ENCODE measurements at places on chromosomes 16 and 17.

- DNase-seq, result no peak
Observed at GRCh38 chr17:81964081-81964849, 3.3 kb upstream of the NOTUM start.

GRCh38 chr16:86074651-86075487, 175.9 kb downstream of the IRF8 start:
- DNase-seq, result no peak

- no peak for DNase-seq
Observed at GRCh38 chr16:50733468-50733867, 8.4 kb upstream of the CYLD start.

DNA sequence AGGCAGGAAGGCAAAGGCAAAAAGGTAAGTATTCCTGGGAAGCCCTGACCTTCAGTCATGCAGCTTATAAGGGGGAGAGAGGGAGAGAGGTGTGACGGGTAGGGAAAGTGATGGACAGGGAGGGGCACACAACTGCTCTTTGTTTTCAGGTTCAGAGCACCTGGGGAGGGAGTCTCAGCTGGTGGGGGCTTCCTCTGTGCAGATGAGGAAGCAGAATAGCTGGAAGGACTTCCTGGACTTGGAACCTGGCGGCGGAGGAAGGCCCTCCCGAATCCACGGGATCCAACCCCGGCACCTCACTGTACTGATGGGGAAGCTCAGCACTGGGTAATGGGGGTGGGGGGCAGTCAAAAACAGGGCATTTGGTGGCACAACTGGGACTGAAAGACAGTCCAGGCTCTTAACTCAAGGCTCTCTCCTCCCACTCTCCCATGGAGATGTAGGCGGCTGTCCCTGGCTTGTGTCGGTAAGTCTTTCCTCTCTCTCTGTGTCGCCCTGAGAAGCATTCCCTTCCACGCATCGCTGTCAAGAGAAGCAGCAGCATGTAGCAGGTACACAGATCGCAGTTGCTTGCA, 11.9 kb upstream of the PITPNM3 start:
- no peak for DNase-seq

GRCh38 chr16:19524356-19524615, 544 bp downstream of the CCP110 start:
- DNase-seq, result no peak

DNA sequence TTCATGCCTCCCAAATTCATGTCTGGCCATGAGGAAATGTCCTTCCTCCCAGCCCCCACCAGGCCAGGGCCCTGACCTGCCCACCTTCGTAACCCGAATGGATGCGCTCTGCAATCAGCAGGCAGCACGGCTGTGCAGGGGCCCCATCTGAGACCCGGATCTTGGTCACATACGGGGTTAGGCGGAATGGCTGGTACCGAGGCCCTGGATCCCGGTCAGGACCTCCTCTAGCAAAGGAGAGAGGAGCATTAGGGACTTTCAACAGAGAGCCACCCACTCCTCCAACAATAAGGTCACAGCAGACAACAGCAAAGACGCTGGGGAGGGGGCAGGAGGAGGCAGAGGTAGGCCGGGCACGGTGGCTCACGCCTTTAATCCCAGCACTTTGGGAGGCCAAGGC, 3.6 kb downstream of the PER1 start:
- DNase-seq, result no peak

DNA sequence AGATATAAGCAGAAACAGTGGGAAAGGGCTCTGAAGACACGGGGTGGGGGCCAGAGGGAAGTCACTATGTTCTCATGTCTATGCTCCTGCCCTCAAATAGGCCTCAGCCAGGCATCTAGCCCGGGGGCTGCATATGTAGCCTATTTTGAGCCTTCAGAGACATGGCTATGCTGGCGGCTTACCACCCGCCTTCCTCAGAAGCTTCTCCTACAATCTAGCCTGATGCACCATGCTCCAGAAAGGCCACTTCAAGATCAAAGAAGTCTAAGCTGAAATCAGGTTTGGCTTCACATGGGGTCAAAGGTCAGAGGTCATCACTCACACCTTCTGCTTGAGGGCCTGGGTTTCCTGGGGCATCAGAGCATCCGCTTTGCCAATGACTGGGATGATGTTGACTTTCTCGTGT, 1.6 kb downstream of the SEPTIN1 start:
- DNase-seq, result no peak

GRCh38 chr16:57240851-57241250, 4.2 kb upstream of the ARL2BP start:
- no peak for DNase-seq

DNA sequence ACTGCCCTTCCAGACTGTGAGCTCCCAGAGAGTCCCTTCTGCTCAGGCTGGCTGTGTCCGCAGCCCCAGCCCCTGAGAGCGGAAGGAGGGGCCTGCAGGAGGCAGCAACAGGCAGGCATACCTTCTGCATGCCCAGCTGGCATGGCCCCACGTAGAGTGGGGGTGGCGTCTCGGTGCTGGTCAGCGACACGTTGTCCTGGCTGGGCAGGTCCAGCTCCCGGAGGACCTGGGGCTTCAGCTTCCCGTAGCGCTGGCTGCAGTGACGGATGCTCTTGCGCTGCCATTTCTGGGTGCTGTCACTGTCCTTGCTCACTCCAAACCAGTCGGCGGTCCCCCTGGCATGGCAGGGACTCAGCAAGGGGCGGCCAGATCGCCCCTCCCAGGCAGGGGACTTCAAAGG, 9.0 kb downstream of the RHBDF1 start:
- no peak for DNase-seq

DNA sequence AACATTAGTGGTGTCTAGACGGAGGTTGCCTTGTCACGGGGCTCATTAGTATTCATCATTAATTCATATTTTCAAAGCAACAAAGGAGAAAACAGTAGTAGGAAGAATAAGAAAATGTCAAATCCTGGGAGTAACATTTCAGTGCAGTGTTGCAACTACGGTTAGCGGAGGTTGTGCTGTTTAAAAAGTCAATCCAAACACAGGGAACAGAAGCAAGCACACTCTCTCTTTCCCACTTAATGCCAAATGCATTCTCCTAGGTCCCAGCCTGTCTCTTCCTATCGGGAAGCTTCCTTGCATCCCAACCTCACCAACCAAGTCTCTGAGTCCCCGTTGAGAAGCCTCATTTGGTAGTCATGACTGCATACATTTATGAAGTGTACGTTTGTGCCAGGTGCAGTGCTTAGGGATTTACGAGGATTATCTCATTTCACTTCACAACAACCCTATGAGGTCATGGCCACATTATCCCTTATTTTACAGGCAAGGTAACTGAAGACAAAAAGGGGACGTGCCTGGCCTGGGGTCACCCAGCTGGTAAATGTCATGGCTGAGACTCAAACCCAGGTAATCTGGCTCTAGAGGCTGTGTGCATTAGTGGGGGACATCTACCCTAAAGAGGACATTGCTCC, 283.6 kb upstream of the SALL1 start:
- DNase-seq, result no peak

DNA sequence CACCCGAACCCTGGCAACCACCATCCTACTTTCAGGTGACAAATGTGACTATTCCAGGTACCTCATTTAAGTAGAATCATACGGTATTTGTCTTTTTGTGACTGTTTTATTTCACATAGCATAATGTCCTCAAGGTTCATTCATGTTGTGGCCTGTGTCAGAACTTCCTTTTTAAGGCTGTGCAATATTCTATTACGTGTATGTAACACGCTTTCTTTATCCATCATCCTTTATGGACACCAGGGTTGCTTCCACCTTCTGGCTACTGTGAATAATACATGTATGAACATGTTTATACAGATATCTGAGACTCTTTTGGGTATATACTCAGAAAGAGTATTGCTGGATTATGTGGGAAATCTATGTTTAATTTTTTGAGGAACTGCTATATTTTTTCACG, 28.7 kb upstream of the RSL1D1 start:
- DNase-seq, result no peak

DNA sequence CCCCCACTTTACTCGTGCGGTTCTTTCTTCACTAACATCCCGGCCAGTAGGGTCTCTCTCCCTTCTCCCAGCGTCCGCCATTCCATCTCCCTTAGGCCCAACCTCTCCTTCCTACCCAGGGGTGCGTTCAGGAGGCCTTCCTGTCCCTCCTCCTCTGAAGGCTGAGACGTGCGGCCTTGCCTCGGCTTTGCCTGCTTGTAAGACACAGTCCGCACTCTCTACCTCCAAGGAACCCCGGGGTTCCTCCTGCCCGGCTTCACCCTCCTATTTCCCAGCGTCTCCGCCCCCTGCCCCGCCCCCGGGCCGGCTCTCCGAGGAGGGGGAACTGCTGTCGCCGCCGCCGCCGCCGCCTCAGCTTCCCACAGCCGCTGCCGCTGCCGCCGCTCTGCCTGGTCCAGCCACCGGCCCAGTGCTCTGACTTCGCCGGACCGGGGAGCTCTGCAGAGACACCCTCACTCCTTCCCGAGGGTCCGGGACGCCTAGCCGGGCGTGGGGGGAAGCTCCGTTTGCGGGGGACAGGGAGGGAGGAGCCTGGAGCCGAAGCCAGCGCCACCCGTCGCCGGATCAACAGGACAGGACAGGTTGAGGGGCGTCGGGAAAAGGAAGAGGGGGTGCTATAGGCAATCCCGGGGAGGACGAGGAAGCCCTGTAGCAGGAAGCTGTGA, 1.2 kb upstream of the FGF11 start:
- peak; percentile 51 for DNase-seq

DNA sequence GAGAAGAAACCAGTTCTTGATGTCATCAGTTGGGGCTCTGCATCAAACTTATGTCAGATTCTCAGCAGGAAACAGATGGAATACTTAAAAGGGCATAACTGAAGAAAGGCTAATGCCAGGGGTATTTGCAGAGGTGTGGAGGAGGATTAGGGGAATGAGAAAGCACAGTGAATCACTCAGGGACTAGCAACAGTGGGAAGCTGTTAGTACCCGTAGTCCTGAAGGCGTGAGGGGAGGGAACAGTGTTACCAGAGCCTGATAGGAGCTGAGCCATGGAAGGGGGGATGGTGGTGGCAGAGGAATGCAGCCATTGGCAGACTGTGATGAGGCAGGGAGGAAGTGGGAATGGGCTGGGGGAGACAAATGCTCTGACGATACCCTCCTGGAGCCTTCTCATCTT, 162.3 kb downstream of the UTP18 start:
- no peak for DNase-seq

DNA sequence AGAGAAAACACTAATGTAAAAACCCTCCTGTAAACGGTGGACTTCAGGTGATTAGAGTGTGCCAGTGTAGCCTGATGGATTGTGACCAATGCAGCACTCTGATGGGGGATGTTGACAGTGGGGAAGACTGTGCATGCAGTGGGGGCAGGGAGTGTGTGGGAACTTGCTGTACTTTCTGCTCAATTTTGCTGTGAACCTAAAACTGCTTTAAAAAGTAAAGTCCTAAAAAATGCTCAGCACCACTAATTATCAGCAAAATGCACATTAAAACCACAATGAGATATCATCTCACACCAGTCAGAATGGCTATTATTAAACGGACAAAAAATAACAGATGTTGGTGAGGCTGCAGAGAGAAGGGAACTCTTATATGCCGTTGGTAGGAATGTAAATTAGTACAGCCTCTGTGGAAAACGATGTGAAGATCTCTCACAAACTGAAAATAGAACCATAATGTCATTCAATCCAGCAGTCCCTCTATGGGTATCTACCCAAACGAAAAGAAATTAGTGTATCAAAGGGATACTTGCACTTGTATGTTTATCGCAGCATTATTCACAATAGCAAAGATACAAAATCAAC, 9.7 kb upstream of the ULK2 start:
- no peak for DNase-seq

Measured in NCI-H1694 treated with DMSO at 0.1 percent for 48 hours (cell line).